ENCODE measurements at places on chromosomes 5 and 9. TPM values are rescaled to one million over a fixed set of nuclear protein-coding genes. Genes with fewer than 3 reads are reported as not detected.

GRCh38 chr5:154408811-154409210 lies 37.0 kb upstream of the SAP30L start:
- no peak for DNase-seq

DNA sequence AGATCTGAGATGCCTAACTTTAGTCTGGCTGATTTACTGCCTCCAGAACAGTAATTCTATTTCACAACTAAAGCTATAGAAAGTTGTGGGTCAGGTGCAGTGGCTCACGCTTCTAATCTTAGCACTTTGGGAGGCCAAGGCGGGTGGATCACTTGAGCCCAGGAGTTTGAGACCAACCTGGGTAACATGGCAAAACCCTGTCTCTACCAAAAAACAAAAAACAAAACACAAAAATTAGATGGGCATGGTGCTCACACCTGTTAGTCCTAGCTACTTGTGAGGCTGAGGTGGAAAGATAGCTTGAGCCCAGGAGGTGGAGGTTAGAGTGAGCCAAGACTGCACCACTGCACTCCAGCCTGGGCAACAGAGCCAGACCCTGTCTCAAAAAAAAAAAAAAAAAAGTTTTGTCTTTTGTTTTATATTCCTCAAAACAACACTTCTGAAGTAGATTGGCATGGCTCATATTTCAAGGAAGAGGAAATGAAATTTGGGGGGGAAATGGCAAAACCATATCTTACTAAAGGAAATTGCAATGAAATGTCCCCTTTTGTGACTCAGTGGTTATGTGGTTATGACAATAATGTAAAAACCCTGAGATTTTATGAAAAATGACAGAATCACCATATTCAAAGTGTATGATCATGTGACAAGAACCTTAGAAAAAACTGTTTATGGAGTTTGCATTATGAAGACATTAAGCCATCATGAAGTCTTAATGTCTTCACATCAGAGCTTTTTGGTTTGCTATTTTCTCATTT lies 16.2 kb downstream of the FNBP1 start:
- no peak for DNase-seq

DNA sequence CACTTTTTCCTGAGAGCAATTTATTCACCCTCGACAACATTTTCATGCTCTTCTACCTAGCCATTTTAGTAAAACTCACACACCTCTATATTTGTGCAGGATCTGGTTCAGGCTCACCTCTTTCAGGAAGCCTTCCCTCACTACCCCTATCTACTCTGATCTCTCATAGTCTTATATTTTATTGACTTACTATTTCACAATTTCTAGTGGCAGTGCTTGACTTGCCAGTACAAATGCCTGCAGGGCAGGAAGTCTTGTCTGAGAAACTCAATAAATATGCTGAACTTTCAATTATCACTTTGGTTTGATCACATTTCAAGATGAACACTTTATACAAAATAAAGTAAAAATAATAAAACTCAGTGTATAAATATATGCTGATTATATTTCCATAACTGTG lies 226.8 kb downstream of the CETN3 start:
- no peak for DNase-seq

The ORM2 gene
- 0.77 TPM for total RNA-seq

DNA sequence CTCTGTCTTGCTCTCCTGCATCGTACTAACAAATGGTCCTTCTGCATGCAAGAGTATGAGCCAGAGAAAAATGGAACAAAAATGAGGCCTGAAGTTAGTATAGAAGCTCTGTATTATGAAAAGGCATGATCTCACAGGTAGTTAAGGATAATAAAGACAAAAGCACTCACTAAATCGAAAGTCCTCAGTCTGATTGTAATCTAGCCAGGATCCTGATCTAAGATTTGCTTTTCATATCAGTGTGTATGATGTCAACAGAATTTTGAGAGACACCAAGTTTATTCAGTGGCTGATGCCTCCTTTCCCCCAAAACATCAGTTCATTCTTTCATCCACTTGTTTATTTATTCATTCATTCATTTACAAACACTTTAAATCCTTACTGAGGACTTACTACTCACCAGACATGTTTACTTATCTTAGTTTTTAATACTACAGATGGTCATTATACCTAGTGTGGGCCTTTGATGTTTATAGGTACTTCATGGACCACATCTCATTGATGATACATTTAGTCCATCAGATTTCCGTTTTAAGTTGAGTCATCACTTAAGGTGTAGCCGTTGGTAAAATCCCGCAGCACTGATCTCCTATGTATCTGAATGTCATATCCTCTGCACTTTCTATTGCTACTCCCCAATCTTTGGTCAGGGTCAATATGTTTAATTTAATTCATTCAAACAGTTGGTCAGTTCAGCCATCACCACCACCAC lies 105.2 kb upstream of the DHFR start:
- no peak for DNase-seq

The COL15A1 gene
- total RNA-seq: 8.9 TPM

DNA sequence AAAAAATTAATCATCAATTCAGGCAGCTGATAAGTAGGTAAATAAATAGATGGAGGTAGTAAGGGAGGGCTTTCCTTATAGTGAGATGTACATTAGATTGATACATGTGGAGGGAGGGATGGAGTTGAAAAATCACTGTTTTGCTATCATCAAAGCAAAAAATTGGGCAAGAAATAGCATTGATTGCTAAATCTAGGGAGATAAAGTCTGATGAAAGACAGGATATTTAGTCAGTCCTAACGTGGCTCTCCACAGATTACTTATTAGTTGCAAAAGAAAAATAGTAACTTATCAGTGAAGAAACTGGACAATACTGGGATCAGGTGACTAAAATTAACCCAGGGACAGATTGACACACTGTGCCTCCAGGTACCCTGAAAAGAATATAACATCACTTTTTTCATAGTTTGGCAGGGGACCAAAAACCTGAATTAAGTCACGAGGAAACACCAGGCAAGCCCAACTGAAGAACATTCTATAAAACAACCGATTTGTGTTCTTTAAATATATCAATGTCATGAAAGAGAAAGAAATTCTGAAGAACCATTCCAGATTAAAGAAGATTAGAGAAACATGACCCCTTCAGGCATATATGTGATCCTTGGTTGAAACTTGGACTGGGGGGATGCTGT lies 27.1 kb upstream of the GOLPH3 start:
- DNase-seq: no peak

GRCh38 chr9:87954230-87954629 lies 20.1 kb downstream of the CDK20 start:
- no peak for DNase-seq

- no peak for DNase-seq
Observed at GRCh38 chr9:93959739-93960154, 4.6 kb upstream of the BARX1 start.

The PCDHA4 gene
- 2.9 TPM for total RNA-seq

The QSOX2 gene
- 12.2 TPM for total RNA-seq

The TRPM3 gene
- 1.4 TPM for total RNA-seq

The SPATA6L gene
- total RNA-seq: 25.6 TPM

- DNase-seq: no peak
Observed at GRCh38 chr5:54162184-54162583, 148.2 kb downstream of the ARL15 start.

DNA sequence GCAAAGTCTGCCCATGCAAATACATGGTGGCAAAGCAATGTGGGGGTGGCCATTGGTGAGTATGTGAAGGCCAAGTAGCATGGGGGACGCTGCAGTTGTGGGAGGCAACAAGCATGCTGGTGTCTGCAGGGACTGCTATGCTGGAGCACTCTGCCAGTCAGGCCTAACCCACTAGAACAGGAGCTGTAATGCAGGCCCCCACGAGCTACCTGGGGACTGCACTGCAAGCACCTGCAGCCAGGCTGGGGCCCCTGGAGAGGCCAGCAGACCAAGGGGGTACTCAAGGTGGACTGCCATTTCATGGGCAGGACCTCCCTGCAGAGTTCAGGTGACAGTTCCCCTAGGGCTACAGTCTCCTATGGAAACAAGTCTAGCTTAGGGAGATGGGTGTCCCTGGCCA lies 183.8 kb upstream of the PDE4D start:
- no peak for DNase-seq

DNA sequence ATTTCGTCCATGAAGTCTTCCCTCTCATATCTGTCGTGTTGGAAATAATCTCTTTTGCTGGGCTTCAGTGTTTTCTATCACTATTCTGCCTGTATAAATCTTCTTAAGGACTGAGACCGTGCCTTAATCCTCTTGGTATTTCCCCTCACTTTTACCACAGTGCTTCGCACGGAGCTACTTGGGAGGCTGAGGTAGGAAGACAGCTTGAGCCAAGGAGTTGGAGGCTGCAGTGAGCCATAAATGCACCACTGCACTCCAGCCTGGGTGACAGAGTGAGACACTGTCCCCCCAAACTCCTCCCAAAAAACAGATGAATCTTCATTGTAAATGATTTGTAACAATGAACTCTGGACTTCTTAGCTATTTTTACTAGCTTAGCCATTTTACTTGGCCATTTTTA lies 57.8 kb downstream of the PHAX start:
- DNase-seq: no peak

The FGFR4 gene
- total RNA-seq: 106 TPM

The ENTR1 gene
- total RNA-seq: 48.4 TPM

- DNase-seq: no peak
Observed at GRCh38 chr5:53472720-53473510, 7.5 kb upstream of the FST start.

The DBH gene
- total RNA-seq: 0.06 TPM

The CACNA1B gene
- 0.20 TPM for total RNA-seq

The CAVIN4 gene
- total RNA-seq: 1.3 TPM

DNA sequence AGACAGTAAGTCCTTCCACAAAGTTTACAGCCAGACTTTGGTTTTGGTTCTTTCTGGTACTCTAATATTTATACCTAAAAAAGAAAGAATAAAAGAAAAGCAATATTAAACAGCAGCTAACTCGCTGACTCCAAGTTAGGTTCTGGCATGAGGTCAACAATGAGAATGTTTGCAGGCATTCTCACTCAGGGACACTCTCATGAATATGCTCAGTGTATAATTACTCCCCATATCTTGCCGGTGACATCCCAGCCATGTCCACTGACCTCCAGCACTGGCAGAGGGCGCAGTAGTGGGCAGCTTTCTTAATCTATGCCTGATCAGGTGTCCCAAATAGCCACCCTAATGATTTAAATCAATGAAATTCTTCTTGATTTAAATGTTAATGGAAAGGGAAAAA lies 151.5 kb downstream of the BNC2 start:
- no peak for DNase-seq

The CCL21 gene
- total RNA-seq: 473 TPM

GRCh38 chr5:159496773-159497172 lies 166.5 kb upstream of the IL12B start:
- DNase-seq: no peak

The MUSK gene
- total RNA-seq: 0.64 TPM

- DNase-seq: no peak
Observed at GRCh38 chr9:85200726-85201404, 531.3 kb downstream of the NTRK2 start.

Data from lung (tissue), 17 donors.